ENCODE measurements at places on chromosomes 6 and 20.

DNA sequence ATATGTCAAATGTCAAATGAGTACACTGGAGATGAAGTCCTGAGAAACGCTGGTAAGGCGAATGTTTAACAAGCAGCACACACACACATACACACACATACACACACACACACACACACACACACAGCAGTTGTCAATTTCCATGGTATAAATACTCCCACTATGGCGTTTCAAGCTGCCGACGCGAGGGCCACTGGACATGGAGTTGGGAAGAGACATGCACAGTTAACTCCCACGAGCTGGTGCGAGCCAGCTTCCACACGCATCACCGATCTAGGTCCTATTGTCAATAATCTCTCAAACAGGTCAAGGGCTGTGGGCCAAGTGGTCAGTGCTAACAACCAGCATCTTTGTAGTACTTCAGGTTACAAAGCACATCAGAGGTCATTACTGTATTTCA lies 58.9 kb downstream of the TRERF1 start:
- DNase-seq: no peak

GRCh38 chr20:61765871-61766654 lies 299.6 kb downstream of the TAF4 start:
- no peak for DNase-seq

DNA sequence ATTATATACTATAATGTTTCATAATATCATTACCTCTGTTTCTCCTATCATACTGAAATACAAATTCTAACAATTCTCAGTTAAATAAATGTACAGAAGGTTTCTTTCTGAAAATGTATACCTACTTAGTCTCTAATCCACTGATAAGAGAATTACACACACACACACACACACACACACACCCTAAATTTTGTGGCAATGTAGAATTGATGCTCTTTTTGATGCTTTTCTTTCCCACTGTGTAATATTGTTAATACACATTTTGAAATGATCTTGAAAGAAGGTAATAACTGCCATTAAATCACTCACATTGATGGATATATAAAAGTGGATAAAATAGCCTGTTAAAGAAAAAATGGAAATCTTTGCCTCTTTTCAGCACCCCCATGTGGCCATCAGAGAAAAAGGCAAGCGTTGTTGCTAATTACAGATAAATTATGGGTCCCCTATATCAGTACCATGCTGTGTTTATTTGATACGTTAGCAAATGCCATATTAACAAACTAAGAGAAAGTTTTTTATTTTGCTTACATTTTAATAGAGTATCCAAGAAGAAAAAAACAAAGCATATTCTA lies 76.6 kb upstream of the VGLL2 start:
- no peak for DNase-seq

- DNase-seq: no peak
Measured at GRCh38 chr6:17622144-17622543, 22.0 kb downstream of the FAM8A1 start.

DNA sequence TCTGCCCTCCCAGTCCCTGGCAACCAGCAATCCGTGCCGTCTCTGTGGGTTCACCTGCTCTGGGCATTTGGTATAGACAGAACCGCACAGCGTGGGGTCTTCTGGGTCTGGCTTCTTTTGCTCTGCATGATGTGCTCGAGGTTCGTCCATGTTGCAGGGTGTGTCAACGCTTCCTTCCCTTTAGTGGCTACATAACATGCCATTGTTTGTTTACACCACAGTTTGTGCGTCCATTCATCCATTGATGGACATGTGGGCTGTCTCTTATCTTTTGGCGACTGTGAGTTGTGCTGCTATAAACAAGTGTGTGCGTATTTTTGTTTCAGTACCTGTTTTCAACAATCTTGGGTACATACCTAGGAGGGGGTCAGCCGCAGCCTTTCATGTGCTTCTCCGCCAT lies 149.5 kb upstream of the RPS6KA2 start:
- DNase-seq: no peak

DNA sequence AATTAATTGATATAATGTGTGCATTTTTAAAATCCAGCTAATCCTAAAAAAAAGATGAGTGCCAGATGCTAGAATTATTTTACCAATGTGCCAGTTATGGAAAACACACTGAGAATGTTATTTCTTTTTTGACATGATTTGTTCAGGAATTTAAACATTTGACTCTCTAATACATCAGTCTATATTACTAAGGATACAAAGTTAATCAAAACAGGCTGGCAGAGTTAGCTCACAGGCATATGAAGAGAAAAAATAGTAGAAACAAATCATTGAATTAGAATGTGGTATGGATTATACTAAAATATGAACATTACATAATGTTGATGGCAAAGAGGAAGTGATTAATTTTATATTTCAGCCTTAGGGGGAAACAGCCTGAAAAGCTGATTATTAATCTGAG lies 368.3 kb upstream of the GJE1 start:
- no peak for DNase-seq

DNA sequence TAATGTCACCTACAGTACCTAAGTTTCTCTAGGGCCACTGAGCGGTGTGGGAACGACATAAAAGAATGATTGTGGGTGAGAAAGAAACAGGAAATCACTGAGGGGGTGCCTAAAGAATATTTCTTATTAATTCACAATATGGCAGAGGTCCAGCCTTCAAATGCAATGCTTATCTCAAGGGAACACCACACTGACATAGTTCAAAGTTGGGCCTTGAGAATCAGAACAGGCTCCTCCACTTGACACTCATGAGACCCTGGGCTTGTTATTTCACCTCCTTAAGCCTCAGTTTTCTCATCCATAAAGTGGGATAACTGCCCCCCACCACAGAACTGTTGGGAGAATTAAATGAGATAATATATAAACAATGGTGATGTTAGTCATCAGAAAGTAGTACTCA lies 40.4 kb upstream of the ARHGAP18 start:
- DNase-seq: no peak

- no peak for DNase-seq
Measured at GRCh38 chr6:81455641-81456040, 296.8 kb downstream of the TENT5A start.

DNA sequence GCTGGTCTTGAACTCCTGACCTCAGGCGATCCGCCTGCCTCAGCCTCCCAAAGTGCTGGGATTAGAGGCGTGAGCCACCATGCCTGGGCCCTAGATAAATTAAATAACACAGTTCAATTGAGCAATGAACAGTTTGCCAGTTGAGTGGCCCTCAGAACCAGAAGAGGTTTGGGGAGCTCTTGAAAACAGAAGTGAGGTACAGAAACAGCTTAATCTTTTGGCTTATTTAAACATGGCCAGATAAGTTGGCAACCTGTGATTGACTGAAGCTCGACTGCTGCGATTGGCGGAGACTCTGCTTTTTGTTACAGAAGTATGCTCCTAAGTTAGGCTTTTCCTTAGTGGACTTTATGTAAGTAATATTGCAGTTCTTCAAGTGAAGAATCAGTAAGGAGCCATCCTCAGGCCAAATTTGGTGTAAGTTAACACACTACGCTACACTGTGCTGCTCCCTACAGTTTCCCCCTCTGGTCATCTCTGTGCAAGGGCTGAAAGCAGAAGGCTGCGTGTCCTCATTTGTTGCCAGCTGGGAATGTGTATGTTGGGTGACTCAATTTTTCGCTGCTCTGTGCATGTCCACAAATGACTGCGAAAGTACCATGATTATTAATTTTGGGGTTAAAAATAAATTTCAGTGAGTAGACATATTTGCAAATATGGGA lies 9.8 kb downstream of the XRN2 start:
- DNase-seq: no peak

DNA sequence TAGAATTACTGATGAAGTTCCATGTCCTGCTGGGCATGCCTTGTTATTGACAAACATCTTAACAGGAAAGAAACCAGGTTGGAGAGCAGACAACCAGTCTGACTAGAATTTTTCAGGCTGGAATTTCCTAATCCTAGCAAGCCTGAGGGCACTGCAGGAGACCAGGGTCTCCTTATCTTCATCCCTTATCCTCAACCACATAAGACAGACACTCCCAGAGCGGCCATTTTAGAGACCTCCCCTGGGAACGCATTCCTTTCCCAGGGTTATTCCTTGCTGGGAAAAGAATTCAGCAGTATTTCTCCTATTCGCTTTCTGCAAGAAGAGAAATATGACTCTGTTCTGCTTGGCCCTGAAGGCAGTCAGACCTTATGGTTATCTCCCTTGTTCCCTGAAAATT lies 803.7 kb downstream of the GRIK2 start:
- no peak for DNase-seq

- no peak for DNase-seq
Measured at GRCh38 chr6:141421378-141421777, 711.3 kb upstream of the GJE1 start.

- no peak for DNase-seq
Measured at GRCh38 chr20:50980071-50980681, 21.6 kb downstream of the MOCS3 start.

DNA sequence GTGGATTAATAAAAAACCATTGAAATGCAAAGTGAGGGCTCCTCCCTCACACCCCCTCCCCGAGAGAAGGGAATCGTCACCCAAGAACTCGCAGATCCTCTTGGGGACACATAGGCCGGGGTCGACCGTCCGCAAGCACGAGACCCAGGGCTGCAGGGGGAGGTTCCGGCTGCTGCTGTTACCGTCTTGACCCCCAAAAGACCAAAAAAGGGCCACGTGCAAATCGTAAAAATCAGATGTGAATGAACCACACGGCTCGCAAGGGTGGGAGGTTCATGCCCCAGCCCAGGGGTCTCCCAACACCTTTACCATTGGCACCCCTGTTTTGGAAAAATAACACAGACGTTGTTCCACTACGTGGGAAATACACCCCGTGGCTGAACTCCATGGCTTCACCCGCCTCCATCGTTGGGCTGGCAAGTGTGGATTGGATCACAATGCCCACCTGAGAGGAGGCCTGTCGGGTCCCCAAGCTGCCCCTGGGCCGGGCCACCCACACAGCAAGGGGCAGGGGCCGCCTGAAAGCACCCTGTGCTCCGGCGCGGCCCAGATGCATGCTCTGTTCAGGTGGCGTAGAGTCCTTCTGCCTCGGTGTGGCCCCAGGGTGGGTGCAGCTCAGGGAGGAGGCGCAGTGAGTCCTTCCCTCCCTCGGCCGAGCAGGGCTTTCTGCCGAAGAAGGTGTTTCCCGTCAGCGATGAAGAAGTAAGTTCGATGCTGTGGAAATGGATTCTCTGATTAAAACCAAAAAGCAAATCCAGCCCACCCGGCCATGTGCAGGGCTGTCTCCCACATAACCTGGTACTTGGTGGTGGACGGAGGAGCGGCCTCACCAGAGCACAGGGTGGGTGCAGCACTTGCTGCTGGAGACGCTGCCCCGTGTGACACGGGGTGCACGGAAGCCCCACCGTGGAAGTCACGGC lies 85.0 kb downstream of the YTHDF1 start:
- DNase-seq: no peak

DNA sequence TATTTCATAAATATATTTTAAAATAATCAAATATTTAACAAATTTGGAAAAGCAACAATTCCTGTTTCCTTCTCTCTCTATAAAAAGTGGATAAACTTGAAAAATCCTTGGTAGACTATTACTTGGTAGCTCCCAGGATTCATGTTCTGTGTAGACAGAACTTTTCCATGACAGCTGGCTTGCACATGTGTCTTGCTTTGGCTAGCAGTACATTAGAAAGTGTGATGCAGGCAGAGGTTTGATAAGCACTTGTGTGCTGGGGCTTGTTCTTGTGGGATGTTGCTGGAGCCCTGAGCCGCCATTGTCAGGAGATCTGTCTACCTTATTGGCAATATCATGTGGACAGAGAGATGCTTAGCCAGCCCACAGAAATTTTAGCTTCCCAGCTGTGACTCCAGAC lies 327.2 kb downstream of the CDKAL1 start:
- no peak for DNase-seq

GRCh38 chr20:62476056-62476838 lies 452 bp upstream of the GATA5 start:
- DNase-seq: no peak

GRCh38 chr6:75098709-75099108 lies 107.1 kb downstream of the COL12A1 start:
- no peak for DNase-seq

DNA sequence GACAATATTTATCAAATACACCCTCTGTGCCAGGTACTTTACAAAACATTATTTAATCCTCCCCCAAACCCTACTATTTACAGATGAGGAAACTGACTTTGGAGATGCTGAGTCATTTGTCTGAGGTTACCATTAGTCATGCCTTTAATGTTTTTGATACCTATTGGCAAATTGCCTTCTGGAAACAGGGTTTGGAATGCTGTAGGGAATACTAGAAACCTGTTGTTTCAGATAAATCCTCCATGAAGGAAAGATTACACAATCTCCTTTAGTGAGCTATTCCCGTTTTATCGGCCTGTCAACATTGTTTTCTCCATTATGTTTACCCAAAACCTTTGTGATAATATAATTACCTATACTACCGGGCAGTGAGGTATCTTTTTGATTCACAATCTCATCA lies 93.6 kb upstream of the ADGRF1 start:
- no peak for DNase-seq

DNA sequence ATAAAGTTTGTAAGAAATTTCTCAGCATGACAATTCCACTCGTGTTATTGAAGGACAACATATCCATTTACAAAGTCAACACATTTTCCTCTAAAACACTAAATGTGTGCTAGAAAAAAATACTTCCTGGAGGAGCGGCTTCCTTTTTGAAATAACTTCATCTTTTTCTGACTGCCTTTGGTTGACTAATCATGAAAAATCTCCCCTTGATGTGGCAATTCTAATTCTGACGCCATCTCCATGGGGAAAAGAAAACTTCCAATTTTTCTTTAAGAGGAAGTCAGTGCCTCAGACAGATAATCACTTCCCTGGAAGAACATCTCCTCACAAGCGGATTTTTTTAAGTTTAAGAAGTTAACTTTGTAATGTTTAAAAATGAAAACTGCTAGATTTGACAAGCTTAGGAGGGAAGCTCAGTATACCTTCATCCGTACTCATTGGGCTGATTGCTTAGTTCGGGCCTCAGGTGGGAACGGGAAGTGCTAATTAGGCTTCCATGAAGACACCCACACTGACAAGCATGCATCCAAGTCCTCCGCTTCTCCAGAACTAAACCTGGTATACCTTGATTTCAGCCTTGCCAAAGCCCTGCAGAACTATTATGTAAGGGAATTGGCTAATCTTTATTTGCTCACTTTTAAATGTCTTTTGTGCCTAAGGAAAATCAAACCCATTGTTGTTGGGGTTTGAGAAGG lies 35.1 kb upstream of the DUSP22 start:
- DNase-seq: no peak

GRCh38 chr6:70370496-70370895 lies 42.8 kb upstream of the FAM135A start:
- no peak for DNase-seq

DNA sequence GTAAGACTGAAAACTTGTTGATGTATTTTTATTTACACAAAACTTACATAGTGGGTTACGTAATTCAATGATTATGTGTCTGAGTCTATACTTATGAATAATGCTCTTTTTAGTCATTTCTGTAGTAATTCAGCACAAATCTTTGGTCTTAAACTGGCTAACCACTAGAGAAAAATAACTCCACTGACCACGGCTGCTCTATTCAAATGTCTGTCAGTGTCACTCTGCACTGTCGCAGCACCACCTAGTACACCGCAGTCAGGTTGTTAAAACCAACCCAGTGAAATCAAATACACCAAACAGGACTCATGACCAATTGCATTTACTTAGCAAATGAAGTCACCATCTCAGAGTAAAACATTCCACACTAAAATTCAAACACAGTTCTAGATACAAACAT lies 93.5 kb upstream of the CCDC28A start:
- no peak for DNase-seq

GRCh38 chr6:154773610-154774089 lies 40.4 kb downstream of the SCAF8 start:
- no peak for DNase-seq
